Activated naive CD8-positive, alpha-beta T cell treated with anti-CD3 and anti-CD28 coated beads for 36 hours (primary cell): ENCODE measurements at places on chromosomes 2 and 18. TPM values are rescaled to one million over a fixed set of nuclear protein-coding genes. Genes with fewer than 3 reads are reported as not detected.
A peak's percentile ranks its signal among the peaks of the same experiment; 100 is the strongest.

DNA sequence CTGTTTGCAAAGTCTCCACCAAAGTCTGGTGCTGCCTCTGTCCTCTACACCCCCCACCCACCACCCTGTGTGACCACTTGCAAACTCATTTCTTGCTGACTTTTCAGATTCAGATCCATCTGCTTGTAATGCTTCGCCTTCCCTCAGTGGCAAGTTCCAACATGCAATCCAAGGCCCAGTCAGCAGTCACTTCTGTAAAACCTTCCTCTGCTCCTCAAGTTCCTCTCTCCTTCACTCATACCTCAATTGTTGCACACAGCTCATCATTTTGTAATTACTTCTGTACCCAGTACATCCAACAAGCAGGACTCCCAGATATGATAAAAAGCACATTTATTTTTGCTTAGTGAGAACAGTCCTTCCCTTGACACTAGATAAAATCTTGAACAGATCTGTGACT lies 6.5 kb upstream of the LOXHD1 start:
- no peak overlapping the region for H3K4me3 ChIP-seq
- no peak for DNase-seq
- H3K4me1 ChIP-seq = no peaks in the 10 kb centered on the region

- H3K4me1 ChIP-seq = no peaks in the 10 kb centered on the region
- peaks cover 6% of the 10 kb centered on the region for H3K27me3 ChIP-seq
- H3K4me3 ChIP-seq = no peak overlapping the region
- no peaks in the 10 kb centered on the region for H3K36me3 ChIP-seq
- H3K27ac ChIP-seq = no peak overlapping the region
These were observed 591.0 kb downstream of the EPHA4 start for GRCh38 chr2:220980966-220981675.

GRCh38 chr2:102094917-102095316 lies 47.6 kb upstream of the IL1R1 start:
- no peak overlapping the region for H3K4me3 ChIP-seq
- no peak overlapping the region for H3K27ac ChIP-seq
- H3K4me1 ChIP-seq = peaks cover 5% of the 10 kb centered on the region
- H3K27me3 ChIP-seq = no peaks in the 10 kb centered on the region
- DNase-seq = peak; percentile 33
- peaks cover 10% of the 10 kb centered on the region for H3K36me3 ChIP-seq

GRCh38 chr2:182606728-182607681 lies 109.1 kb upstream of the DNAJC10 start:
- no peak overlapping the region for H3K27ac ChIP-seq
- no peaks in the 10 kb centered on the region for H3K27me3 ChIP-seq
- H3K4me3 ChIP-seq = no peak overlapping the region
- H3K36me3 ChIP-seq = no peaks in the 10 kb centered on the region
- H3K4me1 ChIP-seq = no peaks in the 10 kb centered on the region

DNA sequence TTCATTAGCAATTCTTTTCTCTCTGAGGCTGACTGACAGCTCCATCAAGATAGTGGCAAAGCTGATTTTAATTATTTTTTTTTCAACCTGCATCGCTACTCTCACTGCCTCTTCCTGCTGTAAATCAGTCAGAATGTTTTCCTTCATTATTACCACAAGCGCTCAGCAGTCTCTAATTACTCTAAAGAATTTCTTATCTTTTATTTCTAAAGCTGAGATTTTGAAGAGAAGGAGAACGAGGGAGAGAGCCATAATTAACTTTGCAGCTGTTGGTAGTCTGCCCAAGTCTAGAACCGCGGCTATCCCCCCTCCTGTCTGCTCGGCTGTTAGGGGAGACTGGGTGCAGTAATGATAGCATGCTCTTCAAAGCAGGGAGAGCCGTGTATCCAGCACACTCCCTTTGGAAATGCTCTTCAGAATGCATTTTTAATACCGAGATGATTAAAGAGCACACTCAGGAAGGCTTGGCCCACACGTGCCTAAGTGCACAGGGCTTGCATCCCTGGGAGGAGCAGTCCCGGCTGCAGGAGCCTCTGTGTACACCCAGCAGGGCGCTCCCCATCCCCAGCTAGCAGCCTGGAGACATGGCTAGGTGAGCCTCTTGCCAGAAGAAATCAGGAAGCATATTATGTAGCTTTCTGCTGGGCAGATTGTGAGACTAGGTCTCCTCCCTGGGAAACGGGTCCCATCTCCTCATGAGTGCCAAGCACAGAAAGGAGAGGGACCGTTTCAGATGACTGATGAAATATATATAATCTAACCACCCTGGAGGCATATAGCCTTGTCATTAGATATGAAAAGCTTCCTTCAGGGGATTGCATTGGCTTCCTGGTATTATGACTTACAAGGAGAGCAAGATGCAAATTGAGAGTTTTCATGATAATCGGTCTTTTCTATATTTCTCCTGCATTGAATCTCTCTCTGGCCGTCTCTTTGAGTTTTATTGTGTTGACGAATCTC lies 555.2 kb downstream of the CMPK2 start:
- H3K27me3 ChIP-seq = peaks cover 4% of the 10 kb centered on the region
- H3K4me1 ChIP-seq = no peaks in the 10 kb centered on the region
- H3K4me3 ChIP-seq = no peak overlapping the region
- H3K36me3 ChIP-seq = no peaks in the 10 kb centered on the region

- no peaks in the 10 kb centered on the region for H3K36me3 ChIP-seq
- peaks cover 6% of the 10 kb centered on the region for H3K4me1 ChIP-seq
- DNase-seq = no peak
- no peak overlapping the region for H3K27ac ChIP-seq
- H3K27me3 ChIP-seq = no peaks in the 10 kb centered on the region
These were observed 6.8 kb upstream of the CHMP1B start for GRCh38 chr18:11844436-11844835.

TCF4 gene
- 1.3 TPM for total RNA-seq
